Fibroblast of skin of right biceps (primary cell): ENCODE measurements at places on chromosomes 13 and 19.

DNA sequence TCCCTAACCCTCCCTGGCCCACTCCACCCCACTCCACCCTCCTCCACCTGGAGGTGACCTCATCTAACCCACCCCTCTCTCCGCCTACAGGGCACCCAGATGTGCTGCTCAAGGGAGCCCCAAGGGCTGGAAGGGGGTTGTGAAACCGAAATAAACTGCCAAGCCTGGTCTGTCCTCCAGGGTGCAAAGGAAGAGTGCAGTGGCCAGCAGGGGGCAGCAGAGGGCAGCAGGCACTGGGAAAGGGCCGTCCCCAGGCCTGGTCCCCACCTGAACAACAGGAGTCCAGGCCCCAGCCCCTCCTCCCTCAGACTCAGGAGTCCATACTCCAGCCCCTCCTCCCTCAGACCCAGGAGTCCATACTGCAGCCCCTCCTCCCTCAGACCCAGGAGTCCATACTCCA is 8.4 kb upstream of the BCAM start:
- DNase-seq: peak; percentile 65

DNA sequence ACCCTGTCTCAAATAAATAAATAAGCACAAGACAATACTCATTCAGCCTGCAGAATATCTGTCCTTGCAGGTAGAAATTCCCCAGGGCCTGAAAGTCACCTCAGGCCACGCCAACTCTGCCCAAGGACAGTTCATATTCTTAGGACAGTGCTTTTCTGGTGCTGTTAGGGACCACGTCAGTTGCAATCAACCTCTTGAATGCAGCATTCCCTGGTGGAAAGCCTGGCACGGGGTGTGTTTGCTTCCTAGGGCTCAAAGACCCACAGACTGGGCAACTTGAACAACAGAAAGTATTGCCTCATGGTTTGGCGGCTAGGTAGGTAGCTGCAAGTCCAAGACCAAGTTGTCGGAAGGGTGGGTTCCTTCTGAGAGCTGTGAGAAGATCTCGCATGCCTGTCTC is 160.3 kb downstream of the KCTD15 start:
- DNase-seq: no peak

- DNase-seq: no peak
Measured at GRCh38 chr19:1505012-1505411, 7.8 kb downstream of the ADAMTSL5 start.

DNA sequence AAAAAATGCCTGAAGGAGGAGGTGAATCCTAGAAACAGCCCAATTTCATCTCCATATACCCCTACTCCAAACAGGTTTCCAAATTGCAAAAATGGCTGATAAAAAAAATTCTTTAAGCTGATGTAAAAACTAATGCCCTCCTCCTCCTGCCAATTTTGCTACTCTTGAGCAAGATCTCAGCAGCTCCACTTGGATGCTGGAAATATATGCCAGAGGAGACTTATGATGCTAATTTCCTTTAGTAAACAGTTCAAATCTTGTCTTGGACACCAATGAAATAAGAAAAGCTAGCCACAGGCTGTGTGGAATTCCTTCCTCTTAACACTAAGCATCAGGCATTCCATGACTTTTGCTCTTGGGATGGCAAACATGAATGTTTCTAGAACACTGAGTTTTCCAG is 67.5 kb downstream of the INSR start:
- DNase-seq: no peak

DNA sequence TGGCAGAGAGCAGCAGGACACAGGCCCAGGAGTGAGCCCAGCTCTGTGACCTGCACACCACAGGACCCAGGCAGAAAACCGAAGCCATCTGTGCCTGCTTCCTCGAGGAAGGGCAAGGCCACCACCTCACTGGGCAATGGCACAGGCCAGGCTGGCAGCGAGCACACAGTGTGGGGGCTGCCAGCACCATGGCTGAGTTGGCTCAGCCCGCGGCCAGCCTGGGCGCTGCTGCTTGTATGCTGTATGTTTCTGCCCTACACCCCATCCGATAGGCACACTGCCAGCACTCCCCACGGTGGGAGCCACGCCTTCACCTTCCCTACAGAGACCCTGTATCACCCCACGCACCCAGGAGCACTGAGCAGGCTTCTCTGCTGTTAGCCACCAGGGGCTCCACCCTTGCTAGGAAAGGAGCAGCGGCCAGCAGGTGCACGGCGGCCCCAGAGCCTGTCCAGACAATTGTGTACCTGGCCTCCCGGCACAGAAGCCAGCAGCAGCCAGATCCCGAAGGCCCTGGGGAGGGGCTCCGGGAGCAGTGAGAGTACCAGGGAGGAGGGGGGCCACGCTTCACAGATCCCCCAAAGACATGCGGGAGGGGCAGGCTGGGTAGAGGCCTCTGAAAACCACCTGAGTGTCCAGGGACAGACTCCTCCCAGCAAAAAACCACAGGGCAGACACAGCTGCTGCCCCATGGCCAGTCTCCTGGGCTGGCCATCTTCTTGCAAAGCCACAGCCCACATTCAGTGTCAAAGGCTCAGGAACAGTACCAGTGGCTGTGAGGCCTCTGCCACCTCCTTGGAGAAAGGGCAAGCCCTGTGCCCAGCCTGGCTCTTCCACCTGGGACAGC is 56.1 kb downstream of the MLLT1 start:
- no peak for DNase-seq

DNA sequence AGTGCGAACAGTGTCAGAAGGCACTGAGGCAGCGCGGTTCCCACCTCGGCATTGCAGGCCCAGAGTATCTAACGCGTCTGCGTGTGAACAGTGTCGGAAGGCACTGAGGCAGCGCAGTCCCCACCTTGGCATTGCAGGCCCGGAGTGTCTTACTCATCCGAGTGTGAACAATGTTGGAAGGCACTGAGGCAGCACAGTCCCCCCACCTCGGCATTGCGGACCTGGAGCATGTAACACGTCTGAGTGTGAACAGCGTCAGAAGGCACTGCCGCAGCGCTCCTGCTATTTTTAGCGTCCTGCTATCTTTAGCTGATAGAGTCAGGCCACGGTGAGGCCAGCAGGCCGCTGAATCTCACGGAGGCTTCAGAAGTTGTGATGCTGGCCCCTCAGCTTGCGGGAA is 39.6 kb downstream of the ATP11A start:
- DNase-seq: no peak

DNA sequence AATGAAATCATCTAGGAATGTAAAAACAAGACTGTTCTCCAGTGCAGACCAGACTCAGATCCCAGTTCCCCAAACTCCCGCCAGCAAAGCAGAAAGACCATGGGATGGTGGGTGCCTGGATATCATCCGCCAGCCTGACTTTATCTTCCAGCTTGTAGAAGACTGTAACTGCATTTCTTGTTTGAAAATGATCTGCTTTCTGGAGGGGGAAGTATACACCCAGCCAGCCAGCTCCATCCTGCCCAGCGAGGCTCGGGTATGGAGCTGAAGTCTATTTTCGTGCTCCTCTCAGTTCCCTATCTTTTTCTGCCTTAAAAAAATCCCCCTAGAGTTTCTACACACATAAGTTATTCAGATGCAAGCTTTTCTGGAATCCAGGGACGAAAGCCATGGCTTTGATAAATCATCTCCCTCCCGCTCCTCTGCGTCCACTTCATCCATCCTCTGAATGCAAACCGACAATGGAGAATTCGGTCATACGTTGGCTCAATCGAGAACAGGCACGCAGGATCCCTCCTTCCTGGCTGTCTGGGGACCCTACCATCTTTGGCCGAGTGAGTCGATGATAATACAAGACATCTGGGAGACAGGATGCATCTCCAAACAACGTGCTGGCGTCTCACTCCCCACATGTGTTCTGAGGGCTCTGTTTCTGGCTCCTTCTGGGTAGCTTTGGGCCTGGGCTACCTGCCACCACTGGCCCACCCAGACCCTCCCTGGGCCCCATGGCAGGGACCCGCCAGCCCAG is 31.2 kb downstream of the CEBPG start:
- no peak for DNase-seq

DNA sequence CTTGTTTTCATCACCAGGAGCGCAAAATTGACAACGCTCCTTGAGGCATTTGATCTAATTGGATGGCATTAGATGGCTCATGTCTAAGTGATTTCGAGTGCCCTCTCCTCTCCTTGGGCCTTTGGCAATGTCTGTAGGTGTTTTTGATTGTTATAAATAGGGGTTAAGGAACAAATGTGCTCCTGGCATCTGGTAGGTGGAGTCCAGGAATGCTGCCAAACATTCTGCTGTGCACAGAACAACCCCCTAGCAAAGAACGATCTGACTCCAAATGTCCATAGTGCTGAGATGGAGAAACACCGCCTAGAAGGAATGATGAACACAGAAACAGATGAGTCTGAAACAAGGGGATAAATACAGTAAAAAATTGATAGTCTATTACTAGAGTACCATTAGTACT is 68.0 kb upstream of the C1QTNF9B start:
- DNase-seq: no peak

GRCh38 chr13:73665261-73665660 is 468.9 kb downstream of the KLF12 start:
- no peak for DNase-seq

GRCh38 chr13:48975101-48975855 is 434 bp upstream of the FNDC3A start:
- DNase-seq: peak; percentile 66

- DNase-seq: no peak
Measured at GRCh38 chr19:30536975-30537374, 164.8 kb downstream of the ZNF536 start.

- no peak for DNase-seq
Measured at GRCh38 chr13:39909634-39910033, 254.2 kb downstream of the COG6 start.

- DNase-seq: no peak
Measured at GRCh38 chr13:39034085-39034484, 3.8 kb downstream of the PROSER1 start.

- DNase-seq: no peak
Measured at GRCh38 chr13:30128095-30128494, 179.3 kb downstream of the KATNAL1 start.

- no peak for DNase-seq
Measured at GRCh38 chr13:87777387-87777786, 106.2 kb downstream of the SLITRK5 start.

DNA sequence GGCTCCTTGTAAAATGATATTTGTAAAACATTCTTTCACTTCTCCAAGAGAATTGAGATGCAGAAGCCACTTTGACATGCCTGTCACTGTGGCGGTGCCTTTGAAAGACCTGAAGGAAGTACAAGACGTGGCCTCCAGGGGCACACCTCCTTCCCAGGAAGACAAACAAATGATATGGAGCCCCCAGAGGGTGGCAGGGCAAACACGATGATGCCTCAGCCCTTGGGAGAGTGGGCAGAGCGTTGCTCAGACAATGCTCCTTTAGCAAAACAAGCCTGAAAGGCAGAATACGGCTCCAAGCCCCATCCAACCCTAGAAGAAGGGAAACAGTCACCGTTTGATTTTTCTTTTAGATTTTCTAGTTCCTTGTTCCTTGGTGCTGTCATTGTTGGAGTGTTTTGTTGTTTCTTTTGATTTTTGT is 9.2 kb upstream of the ATP12A start:
- peak; percentile 34 for DNase-seq

- DNase-seq: no peak
Measured at GRCh38 chr13:111900390-111901131, 166.4 kb upstream of the SOX1 start.

GRCh38 chr19:29483944-29484581 is 41.7 kb upstream of the VSTM2B start:
- no peak for DNase-seq

DNA sequence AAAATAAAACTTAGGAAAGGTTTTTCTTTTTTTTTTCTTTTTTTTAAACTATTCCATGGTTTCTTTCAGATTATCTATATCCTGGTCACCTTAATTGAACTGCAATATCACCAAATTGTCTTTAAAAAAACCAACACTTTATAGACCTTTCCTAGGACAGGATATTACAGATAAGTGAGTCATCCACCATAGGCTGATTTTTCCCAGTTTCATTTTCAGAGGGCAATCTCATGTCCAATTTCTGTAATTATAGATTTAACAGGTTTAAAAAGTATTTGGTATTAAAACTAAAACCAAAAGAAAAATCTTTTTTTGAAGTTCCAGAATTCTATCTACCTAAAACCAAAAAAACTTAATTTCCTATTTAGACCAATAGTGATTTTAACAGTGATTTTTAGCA is 13.2 kb downstream of the SPART start:
- DNase-seq: peak; percentile 45

DNA sequence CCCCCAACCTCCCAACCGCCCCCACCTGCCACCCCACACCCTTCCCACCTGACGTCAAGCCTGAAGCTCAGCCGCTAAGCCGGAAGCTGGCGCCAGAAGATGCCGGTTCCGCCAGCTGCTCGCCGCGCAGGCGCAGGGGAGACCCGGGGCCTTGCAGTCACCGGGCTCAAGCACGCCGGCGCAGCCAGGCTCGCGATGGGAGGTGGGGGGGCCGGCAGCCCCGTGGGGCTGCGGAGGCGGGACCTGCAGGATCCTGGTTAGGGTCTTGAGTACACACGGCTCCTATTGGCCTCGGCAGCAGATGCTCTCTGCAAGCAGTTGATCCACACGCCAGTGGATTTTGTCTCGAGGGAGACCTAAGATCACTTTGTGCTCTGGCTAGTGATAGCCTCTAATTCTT is at the start of gene LIG4:
LIG4 (minus strand) TSS at position 101 of the 400 bp plus-strand sequence. CDS start 4,268 bp downstream, outside the sequence.
- peak; percentile 89 for DNase-seq

GRCh38 chr19:11457831-11458230 is 22.4 kb downstream of the PRKCSH start:
- no peak for DNase-seq

- DNase-seq: no peak
Measured at GRCh38 chr19:49801401-49801888, 11.6 kb downstream of the FUZ start.

GRCh38 chr19:32599736-32600157 is 18.8 kb downstream of the PDCD5 start:
- peak; percentile 52 for DNase-seq

DNA sequence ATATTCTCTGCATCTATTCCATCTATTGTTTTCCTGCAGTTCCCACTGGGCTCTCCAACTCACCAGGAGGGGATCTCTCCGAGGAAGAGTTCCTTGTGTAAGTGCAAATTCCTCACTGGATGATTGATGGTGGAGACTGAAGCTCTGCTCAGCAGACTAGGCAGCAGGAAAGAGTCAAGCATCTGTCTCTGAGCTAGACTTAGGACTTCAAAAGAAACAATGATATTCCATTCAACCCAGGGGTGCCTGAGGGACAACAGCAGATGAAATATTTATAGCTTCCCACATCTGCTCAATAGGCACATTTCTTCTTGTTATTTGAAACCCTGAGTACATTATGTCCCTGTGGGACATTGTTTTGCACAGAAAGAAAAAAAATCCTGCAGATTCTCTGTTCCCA is at the start of the genes OR7A5 and OR7C1:
OR7A5 (minus strand) TSS at position 175 of the 400 bp plus-strand sequence. CDS start 6,944 bp downstream, outside the sequence.
OR7C1 (minus strand) TSS at position 175 of the 400 bp plus-strand sequence. CDS start 35,049 bp downstream, outside the sequence.
- no peak for DNase-seq

GRCh38 chr19:49520705-49521319 is 7.0 kb upstream of the RCN3 start:
- DNase-seq: no peak

- DNase-seq: no peak
Measured at GRCh38 chr19:541699-542098, 2.2 kb upstream of the GZMM start.

- no peak for DNase-seq
Measured at GRCh38 chr13:113554333-113554700, 30.2 kb upstream of the TFDP1 start.

DNA sequence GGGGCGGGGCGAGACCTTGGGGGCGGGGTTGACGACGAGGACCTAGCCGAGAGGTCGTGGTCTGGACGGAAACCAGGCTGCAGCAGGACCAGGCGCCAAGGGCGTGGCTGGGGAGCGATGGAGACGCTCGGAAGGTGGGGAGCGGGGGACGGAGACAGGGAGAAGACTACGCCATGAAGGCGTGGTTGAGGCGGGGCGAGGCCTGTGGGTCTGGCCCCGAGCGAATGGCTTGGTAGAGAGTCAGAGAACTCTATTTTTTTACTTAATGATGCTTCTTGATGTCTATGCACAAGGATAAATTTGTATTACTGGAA is 674 bp upstream of the FBXL12 start:
- no peak for DNase-seq

GRCh38 chr13:23460309-23460708 is 26.8 kb upstream of the SACS start:
- DNase-seq: no peak
